T-helper 22 cell (primary cell): ENCODE measurements at places on chromosomes 2 and 18.

DNA sequence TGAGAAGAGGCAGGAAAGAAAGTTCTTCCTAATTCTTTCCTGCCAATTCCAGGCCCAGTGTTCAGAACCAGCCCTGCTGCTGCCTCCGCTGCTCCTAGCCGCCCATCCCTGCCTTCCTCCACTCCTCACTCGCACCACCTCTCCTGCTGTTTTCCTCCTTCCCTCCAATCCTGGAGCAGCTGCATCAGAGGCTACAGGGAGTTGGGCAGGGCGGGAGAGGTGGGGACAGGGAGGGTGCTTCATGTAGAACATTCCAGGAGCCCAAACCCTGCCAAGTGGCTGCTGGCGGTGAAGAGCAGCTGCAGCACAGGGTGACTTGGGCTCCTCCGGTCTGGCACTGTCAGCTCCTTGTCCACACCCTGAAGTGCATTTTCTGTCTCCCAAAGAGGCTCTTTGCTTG is 176.3 kb downstream of the TNS1 start:
- DNase-seq: no peak

DNA sequence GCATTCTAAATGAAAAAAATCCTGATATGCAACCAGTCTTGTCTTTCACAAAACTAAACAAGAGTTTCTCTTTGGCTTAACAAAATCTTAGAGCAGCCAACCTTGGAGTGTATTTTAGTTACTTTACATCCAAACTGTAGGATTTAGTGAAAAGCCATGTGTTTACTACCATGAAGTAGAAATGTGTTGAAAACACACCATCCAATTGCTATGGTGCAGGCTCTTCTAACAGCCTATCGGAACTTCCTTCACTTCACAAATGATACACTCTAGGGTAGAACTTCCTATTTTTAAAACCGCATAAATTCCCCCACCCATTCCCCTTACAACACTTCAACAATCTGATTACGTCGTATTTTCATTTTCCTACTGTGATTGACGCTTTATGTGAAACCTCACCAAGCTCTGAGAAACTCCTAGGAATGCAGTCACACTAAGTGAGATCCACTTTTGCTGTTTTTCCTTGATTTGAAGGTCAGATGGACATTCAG is 74.4 kb upstream of the MAP4K4 start:
- no peak for DNase-seq

GRCh38 chr2:22037274-22037673 is 913.5 kb downstream of the TDRD15 start:
- no peak for DNase-seq

DNA sequence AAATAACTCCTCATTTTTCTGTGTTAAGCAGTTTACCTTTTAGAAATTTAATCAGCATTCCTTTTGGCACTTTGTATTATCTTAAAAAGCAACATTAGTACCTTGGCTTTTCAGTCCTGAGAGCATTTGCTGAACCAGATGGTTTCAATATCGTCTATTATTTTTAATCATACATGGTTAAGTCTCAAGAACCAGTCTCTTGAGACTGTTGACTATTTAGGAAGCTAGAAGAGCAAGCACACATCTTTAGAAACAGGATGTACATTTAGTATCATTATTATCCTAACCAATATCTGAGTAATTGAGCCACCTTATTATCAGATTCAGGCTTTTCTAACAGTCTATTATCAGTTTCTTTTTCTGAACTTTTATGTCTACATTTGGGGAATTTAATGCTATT is 28.2 kb upstream of the ZEB2 start:
- DNase-seq: no peak

DNA sequence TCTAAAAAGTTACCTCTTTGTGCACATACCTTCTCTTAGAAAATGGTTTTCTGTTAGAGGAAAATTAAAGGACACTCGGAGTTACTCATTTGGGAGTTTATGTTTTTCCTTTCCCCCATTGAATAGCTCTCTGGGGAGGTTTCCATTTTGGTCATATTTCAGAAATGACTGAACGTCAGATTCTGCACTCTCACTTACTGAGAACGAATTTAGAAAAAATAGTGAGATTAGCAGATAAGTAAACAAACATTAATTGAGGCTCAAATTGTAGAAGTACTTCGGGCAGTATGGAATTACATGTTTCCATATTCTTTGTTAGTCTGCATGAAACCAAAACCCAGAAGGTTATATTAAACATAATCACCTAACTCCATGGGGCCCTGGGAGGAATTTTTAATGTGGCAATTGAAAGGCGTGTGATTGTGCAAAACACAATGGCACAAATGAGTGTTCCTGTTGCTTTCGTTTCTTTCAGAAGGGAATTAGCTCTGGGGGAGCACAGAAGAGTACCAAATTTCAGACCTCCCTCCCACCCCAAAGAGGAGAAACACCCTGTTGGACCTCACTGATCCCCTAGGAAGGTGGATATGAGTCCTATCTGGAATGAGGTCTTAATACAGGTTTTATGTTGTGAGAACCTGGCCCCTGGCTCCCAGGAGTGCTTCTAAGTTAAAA is 212.3 kb downstream of the BCL2 start:
- DNase-seq: no peak

- DNase-seq: peak; percentile 85
Observed at GRCh38 chr2:96146153-96146880, 1.1 kb upstream of the DUSP2 start.

GRCh38 chr18:8328126-8328525 is 281.1 kb upstream of the RAB12 start:
- DNase-seq: no peak

DNA sequence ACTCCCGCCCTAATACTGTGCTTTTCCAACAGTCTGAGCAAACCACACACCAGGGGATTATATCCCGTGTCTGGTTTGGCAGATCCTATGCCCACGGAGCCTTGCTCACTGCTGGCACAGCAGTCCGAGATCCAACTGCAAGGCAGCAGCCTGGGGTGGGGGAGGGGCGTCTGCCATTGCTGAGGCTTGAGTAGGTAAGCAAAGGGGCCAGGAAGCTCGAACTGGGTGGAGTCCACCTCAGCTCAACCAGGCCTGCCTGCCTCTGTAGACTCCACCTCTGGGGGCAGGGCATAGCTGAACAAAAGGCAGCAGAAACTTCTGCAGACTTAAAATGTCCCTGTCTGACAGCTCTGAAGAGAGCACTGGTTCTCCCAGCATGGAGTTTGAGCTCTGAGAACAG is 44.2 kb downstream of the LNPK start:
- no peak for DNase-seq

GRCh38 chr18:63676526-63677323 is 15.0 kb upstream of the SERPINB3 start:
- no peak for DNase-seq

DNA sequence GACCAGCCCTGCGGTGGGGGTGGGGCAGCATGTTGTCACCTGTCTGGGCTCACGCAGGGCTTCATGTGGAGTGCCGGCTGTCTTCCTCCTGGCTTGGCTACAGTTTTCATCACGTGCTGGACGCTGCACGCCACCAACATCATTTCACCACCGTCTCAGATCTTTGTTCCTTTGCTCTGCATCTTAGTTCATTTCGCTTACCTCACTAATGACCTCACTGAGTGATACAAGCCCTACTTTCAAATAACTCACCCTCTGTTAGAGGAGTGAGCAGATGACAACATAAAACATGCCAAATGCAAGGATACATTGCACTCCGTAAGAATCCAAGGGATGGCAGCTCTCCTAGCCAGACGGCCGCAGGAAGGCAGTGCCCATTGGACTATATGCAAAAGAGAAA is 527.5 kb downstream of the GALR1 start:
- DNase-seq: no peak

DNA sequence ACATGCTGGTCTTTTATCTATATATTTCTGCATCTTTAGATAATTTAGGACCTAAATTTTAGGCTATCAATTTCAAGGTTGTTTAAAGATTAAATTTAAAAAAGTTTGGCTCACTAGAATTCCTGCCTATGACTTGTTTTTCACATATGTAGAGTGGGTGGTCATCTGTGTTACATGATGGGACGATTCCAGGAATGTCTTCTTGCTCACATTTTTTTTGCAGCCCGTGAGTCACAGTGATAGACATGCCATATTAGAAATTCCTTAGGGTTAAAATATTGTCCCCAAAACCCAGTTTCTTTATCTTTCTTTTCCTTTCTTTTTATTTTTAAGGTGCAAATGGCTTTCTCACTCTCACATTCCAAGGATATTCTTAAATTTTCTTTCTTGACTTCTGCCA is 652.0 kb downstream of the PLCL1 start:
- no peak for DNase-seq

GRCh38 chr18:13548966-13549879 is 177.1 kb downstream of the FAM210A start:
- DNase-seq: no peak

- no peak for DNase-seq
Observed at GRCh38 chr2:112243233-112243632, 11.6 kb downstream of the ZC3H8 start.

DNA sequence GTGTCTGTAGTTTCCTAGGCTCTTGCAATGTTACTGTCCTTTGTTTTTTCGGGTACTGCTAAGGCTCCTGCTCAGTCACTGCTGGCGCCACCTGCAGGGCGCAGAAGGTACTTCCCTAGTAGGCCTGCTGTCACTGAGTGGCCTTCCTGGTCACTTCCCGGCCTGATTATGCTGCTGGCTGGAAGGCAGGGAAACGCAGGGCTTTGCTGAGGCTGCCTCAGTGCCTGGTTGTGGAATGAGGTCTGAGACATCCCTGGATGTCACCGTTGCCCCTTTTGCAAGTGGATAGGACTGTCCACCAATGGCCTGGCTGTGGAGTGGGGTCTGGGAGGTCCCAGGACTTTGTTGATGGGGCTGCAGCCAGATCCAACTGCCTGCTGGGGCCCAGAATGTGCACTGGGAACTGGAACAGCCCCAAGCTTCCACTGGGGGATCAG is 13.1 kb downstream of the DAW1 start:
- DNase-seq: peak; percentile 16

DNA sequence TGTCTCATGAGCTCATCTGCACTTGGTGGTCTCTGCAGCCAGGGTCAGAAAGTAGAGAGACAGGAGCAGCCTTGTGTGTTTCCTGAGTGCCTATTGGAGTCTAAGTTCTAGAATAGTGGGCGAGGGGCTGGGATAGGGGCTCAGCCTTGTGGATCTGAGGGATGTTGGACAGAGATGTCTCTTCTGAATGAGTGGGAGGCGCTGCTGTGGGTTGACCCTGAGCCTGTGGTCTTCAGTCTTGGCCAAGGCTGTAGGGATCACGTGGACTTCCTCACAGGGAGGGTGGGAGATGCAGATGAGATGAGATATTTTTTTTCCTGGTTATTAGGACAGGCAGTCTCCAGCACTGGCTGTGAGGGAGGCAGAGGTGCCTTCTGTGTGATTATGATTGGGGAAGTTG is 61.8 kb downstream of the RNF144A start:
- no peak for DNase-seq

DNA sequence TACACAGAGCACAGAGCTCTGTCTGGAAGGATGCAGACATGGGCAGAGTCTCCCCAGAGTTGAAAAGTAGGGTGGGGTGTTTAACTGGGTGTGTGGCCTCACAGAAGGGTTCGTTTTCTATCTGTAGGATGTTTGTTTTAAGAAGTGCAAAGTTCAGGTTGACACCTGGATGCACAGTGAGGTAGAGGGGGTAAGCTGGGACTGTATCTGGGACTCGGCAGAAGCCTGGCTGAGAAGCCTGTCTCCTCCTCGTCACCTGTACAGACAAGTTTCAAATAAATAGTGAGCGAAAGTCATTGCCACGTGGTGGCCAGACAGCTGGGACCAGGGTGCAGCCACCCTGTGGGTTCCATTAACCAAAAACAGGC is 145.9 kb downstream of the KLHL29 start:
- no peak for DNase-seq

DNA sequence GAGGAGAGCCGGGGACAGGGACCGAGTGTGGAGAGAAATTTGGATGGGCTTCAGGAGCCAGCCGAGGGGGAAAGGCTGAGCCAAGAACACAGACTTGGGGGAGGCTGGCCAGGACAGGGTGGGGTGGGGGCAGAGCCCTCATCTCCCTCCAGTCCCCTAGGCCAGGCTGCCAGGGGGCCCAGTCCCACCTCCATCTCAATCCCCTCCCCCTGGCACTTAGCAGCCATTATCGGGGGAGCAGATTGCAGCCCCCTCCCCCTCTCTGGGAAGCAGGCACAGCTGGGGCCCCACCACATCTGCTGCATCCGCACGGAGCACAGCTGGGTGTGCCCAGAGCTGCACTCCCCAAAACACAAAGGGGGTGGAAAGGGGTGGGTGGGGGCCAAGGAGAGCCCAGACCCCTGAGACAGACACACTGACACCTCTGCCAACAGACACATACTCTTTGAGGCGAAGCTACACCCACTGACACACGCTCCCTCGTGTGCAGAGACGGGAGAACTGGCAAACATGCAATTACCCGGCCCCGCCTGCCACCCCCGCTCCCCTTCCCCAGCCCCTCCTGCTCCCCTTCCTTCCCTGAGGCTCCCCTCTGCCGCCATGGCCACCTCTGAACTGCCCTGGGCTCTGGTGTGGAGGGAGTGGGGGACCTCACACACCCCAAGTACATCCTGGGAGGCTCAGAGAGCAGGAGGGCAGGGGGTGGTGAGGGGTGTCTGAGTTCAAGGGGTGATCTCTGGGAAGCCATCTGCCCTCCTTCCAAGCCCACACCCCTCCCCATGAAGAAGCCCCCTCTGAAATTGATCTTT is 5.1 kb upstream of the ASIC4 start:
- no peak for DNase-seq

GRCh38 chr18:10113121-10114022 is 199.6 kb downstream of the VAPA start:
- DNase-seq: no peak

GRCh38 chr2:202406445-202406978 is 30.4 kb downstream of the BMPR2 start:
- no peak for DNase-seq

DNA sequence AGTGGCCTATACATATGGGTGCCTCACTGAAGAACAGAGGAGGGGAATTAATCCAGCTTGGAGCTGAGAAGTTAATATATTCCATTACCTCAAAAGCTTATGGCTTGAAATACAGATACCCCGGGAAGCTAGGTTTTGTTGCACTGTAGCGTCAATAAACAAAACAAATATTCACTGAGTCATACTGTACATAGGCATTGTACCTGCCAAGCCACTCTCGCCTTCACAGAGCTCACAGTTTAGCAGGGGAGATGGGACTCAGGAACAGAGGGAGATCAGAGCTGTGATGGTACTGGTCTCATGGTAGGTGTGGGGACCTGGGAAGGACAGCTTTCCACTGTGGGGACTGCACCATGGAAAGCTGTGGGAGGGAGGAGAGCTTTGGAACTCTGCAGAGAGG is 111.2 kb upstream of the ST6GAL2 start:
- no peak for DNase-seq

GRCh38 chr2:229164545-229165249 is 106.4 kb downstream of the PID1 start:
- no peak for DNase-seq

- DNase-seq: no peak
Observed at GRCh38 chr2:222753251-222753824, 81.9 kb downstream of the MOGAT1 start.

GRCh38 chr2:30707304-30707903 is 99.8 kb downstream of the CAPN13 start:
- DNase-seq: no peak
